Activated CD4-positive, alpha-beta T cell treated with anti-CD3 and anti-CD28 coated beads, Interleukin-2, amount 50 U/mL, for 4 hours (primary cell): ENCODE measurements at places on chromosomes 7 and 10.
A peak's percentile ranks its signal among the peaks of the same experiment; 100 is the strongest.

DNA sequence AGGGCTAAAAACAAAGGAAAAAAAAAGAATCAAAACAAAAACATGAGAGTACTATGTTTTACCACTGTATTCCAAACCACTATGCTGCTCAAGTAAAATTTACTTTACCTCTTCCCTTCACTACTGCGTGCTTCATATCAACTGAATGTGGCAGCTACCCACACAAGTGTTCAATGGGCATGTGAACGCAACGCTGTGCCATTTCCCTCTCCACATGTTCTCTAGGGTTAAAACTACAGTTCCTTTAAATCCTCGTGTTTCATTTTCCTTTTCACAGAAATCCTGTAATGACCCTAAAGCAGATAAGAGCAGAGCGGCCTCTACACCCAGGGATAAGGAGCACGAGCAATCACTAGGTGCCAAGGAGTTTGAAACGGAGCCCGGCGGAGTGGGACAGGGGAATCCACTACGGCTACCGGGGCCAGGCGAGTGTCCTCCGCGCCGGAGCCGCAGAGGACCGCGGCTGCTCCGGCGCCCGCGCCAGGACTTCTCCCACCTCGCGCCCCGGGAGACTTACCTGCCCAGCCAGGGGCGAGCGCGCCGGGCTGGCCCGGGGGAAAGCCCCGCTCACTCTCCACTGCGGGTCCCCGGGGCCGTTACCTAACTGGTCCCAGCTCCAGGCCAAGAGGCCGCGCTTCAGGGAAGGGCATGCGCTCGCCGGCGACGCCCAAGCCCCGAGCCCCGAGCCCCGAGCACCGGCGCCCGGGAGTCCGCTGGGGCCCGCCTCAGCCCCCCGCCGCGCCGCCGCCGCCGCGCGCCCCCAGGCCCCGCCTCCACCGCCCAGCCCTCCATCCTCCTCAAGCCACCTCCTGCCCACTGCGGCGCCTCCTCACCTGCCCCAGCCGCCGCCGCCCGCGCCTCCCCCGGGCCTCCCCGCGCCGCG is 711 bp downstream of the NAMPT start:
- DNase-seq: peak; percentile 41

DNA sequence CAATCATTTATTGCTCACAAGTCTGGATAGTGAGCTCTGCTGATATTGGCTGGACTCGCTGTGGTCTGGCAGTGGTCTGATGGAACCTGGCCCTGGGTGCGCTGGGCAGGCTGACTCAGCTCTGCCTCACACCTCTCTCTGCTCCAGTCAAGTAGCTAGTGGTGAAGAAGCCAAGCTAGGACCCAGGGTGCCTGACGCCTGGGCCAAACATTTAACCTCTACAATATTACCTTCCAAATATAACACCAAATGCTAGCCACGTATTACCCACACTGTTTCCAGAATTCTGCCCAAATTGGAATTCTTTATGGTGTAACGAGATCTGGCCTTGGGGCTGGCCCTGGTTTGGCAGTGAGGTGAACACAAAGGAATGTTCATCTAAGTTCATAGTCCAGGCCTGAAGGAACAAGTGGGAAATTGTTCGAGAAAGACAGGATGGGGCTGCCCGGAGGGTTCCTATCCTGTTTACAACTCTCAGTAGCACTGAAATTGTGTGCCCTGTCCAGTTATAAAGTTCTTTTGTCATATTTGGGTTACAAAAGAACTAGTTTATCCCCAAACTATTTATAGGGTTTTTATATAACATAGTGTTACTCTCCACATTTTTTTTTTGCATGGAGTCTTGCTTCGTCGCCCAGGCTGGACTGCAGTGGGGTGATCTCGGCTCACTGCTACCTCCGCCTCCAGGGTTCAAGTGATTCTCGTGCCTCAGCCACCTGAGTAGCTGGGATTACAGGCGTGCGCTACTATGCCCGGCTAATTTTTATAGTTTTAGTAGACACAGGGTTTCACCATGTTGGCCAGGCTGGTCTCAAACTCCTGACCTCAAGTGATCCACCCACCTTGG is 16.3 kb downstream of the OR2AE1 start:
- no peak for DNase-seq

DNA sequence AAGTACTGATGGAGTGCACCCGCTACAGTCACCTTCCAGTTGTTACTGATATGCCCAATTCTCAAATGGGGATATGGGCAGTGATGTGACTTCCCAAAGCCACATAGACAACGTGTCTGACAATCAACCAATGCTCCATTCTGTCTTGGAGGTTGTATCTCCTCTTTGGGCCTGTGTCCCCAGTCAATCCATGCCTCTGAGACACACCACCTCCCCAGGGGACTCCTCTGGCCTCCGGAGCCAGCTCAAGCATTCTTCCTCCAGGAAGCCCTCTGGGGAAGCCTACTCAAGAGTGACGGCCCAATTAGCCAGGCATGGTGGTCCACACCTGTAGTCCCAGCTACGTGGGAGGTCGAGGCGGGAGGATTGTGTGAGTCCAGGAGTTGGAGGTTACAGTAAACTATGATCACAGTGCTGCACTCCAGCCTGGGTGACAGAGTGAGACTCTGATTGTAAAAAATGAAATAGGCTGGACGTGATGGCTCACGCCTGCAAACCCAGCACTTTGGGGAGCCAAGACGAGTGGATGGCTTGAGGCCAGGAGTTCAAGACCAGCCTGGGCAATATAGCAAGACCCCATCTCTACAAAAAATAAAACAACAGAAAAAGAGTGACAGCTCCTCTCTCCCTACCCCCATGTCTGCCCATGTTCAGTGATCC is 99.5 kb upstream of the TNRC18 start:
- DNase-seq: no peak

- DNase-seq: no peak
Observed at GRCh38 chr10:27611744-27612550, 107.8 kb downstream of the RAB18 start.

GRCh38 chr7:87032604-87033339 is 26.7 kb downstream of the ELAPOR2 start:
- DNase-seq: no peak

DNA sequence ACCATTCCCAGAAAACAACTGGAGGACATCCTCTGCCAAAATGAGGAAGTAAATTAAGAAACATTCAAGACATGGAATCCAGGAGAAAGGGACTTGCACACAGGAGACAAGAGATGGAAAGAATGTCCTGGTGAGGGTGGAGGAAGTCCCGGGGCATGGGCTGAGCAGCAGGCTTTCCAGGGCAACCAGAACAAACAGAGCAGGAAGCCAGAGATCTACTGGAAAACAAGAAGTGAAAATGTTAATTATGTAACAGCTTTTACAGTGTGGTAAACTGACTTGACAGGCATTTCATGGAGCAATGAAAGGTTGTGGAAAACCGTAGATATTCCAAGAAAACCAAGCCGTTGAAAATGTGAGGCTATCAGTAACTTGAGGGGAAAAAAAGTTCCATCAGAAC is 55.2 kb upstream of the ZNF746 start:
- no peak for DNase-seq

DNA sequence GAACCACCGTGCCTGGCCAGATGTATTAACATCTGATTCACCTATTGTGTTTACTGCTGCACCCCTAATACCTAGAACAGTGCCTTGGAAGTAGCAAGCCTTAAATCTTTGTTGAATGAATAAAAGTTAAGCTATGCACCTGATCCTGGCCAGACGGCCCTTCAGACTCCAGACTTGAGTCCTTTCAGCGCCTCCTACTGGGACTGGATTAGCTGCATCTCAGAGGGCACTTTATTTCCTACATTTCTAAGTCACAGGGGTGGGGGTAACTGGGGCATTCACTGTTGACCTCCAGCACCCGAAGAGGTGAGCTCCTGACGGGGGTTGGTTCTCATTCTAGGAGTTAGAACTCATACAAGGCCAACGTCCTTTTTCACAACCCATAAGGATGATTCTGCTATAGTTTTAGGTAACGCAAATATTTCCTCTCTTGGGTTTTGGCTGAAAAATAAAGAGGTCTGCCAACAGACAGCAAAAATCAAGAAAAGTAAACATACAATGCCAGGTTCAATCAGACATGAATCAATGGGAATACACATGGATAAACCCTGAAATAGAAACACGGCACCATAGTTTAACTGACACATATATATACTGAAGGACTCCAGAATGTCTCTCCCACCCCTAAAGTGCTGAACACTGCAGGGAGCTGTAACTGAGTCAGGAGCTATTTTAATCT is 48.0 kb upstream of the DLG5 start:
- DNase-seq: no peak

DNA sequence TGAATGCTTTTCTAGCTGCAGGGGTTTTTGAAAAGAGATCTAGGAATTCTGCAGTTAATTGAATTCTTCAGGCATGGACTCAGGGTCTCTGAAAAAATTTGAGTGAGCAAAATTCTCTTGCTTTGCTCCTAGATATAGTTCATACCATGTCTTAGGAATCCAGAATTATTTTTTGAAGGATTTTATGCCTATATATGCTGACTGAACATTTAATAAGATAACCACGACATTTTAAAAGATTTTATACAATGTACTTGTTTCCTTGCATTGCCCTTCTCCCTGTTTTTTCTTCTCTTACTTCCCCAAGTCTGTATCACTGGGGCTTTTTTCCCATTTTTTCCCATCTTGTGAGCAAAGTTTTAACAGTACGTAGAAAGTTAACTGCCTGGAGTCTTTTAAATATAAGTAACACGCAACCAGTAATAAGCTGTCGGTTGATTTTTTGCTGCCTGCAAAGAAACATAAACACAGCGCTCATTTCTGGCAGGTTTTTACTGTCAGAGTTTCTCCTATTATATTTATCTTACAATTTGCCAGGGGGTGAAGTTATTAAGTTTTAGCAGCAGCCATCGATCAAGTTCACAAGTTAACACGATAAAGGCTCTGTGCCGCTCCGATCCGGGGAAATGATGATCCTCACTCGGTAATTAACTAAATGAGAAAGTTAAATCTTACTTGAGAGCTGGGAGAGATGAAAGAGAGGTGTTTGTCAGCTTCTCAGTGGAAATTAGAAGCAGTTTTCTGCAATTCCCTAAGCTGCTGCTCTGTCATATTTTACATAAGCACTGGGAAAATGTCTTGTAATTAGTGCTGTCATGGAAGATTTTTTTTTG is 81.0 kb downstream of the POLL start:
- no peak for DNase-seq

DNA sequence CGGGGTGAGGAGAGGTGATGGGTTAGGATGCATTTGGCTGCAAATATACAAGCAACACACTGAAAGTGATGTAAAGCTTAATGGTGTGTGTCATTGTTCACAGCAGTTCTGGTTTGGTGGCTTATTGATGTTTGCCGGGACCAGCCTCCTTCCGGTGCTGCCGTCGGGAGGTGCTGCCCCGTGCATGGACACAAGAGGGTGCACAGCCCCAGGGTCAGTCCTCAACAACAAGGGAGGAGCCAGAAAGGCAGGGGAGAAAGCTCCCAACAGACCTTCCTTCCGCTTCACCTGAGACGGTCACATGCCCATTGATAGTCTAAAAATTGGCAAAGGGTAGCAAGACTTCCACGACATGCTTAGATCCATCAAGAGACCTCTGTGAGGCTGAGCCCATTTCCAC is 9.5 kb downstream of the RNF32 start:
- no peak for DNase-seq

DNA sequence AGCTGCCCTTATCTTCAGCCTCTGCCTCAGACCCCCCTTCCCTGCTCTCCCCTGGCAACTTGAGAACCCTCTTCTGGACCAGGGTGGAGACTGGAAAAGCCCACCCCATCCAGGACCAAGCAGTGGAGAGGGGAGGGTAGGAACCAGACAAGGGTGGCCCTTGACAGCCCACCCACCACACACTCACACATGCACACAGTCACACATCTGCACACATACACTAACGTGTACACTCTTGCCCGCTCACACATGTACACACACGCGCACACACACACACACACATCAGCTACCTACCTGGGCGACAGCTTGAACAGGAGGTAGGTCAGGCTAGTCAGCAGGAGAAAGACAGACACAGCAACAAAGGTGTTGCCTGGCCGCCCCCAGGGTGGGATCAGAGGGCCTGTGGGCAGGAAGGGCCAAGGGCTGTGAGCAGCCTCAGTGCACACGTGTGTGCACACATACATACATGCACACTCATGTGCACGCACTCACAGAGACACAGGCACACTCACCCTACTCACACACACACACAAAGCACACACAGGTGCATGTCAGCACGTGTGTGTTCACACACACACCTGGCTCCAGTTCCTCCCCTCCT is 34.9 kb upstream of the TUBB8 start:
- no peak for DNase-seq

GRCh38 chr7:137850972-137851945 is 4.5 kb upstream of the DGKI start:
- DNase-seq: no peak

DNA sequence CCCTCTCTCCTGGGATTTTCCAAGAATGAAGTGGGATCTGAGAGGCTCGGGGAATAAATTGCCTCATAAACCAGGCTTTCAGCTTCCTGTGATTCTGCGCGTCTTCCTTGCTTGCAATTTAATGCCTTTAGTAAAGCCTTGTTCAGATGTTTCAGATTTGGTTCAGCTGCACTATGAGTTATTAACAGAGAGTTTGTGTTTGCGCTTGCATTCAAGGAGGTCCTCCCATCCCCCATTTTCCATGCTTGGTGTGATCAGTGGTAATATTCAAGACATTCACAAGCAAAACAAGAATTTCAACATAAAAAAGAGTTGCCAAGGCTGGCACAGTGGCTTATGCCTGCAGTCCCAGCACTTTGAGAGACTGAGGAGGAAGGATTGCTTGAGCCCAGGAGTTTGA is 1068.9 kb downstream of the TYW1 start:
- DNase-seq: no peak

GRCh38 chr10:95558593-95559320 is 2.4 kb downstream of the SORBS1 start:
- DNase-seq: no peak

DNA sequence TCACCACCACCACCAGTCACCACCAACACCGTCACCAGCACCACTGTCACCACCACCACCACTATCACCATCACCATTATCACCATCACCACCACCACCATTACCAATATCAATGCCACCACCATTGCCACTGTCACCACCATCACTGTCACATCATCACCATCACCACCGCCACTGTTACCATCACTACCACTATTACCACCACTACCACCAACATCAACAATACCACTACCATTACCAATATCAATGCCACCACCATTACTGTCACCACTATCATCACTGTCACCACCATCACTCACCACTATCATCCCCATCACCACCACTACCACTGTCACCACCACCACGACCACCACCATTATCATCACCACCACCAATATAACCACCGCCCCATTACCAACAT is 14.0 kb upstream of the DENND2A start:
- DNase-seq: no peak
